Epithelial cell of esophagus (primary cell): ENCODE measurements at places on chromosomes 5 and 9.
A peak's percentile ranks its signal among the peaks of the same experiment; 100 is the strongest.

DNA sequence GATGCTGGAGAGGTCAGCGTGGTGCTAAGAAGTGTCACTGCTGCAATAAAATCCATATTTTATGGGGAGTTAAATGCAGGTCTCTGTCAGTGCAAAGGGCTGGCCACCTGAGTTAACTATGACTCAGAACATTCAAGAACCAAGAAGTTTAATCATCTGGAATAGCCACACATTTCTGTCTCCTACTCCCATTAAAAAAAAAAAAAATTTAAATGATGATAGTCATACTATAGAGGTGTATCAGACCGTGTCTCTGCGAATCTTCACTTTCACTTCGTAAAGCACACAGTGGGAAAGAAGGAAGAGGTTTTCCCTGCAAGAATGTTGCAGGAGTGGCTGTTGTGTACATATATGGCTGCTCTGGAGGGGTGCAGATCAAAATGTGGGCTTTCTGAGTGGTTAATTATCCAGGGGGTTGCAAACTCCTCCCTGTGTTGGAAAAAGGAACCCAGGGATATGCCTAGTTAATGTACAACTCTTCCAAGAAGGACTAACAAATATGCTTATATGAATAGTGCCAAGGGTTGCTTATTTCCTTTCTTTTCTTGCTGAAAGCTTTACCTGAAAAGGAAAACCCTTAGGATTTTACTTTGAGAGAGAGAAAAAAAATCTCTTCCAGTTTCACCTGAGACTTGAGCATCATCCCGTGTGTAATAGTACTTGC lies 1.5 kb downstream of the CDH6 start:
- DNase-seq = peak; percentile 40

- no peak for DNase-seq
Measured at GRCh38 chr9:136326761-136327303, 507 bp upstream of the GPSM1 start.

- DNase-seq = peak; percentile 47
Measured at GRCh38 chr9:11931109-11931508, 762.1 kb upstream of the TYRP1 start.

GRCh38 chr9:131595696-131596429 lies 50.5 kb downstream of the PRRT1B start:
- no peak for DNase-seq
